ENCODE measurements at places on chromosomes 6 and 20. TPM values are rescaled to one million over a fixed set of nuclear protein-coding genes. Genes with fewer than 3 reads are reported as not detected.

CLPSL2 gene
- total RNA-seq: not detected

EYS gene
- not detected for total RNA-seq

HSPA1L gene
- 1.1 TPM for total RNA-seq

LAMA2 gene
- total RNA-seq: 0.68 TPM

POPDC3 gene
- total RNA-seq: 10.9 TPM

Data from nasal cavity respiratory epithelium epithelial cell of viscerocranial mucosa (primary cell).